ENCODE measurements at places on chromosomes 11 and 22.

GRCh38 chr11:28715726-28716125 is 607.5 kb downstream of the METTL15 start:
- DNase-seq, result no peak

DNA sequence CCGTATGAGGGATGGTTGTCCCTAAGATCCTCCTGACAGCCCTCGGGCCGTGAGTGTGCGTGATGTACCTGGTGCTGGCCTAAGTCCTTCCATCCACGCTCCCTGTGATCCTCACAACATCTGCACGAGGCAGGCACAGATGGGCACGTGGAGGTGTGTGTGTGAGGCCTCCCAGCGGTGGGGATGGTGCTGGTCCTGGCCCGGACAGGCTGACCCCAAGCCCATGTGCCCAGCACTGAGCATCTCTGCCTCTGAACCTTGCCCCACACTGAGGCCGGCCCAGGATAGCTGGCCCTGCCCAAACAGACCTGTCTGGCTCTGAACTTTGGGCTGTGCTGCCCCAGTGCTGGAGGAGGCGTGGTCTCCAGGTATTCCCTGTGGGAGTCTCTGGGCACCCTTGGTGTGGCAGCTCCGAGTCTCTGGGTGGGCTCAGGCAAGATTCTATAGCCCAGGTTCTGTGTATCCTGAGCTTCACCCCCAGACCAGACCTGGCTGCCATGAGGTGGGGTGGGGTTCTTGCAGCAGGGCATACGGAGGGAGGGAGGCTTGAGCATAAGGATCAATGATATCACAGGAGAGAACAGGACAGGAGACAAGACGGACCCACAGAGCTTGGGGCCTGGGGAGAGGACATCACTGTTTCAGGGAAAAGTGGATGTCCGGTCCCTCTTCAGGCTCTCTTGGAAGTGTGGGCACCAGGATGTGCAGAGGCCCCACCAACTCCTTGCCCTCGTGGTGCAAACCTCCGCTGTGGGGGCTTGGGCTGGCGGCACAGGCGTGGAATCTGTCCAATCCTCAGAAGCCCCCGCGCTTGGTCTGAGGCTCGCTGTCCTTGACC is 881.8 kb downstream of the BRD1 start:
- no peak for DNase-seq

DNA sequence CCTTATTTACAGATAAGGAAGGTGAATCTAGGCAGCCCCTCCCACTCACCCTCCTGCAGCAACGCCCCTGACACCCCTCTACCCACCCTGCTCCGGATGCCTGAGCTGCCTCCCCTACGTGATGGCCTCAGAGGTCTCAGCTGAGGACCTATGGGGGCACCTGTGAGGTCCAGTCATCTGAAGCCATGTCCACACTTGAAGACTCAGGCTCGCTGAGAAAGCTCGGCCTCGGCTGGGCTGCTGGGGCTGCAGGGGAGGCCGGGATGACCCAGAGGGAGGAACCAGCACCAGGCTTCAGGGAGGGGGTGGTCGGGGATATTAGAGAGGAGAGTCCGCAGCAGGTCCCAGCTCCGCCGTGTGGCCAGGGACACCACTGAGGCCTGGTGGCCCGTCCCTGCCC is 92.8 kb downstream of the BRD1 start:
- DNase-seq, result no peak

- no peak for DNase-seq
These were observed 100.2 kb downstream of the C11orf87 start for GRCh38 chr11:109522116-109522755.

DNA sequence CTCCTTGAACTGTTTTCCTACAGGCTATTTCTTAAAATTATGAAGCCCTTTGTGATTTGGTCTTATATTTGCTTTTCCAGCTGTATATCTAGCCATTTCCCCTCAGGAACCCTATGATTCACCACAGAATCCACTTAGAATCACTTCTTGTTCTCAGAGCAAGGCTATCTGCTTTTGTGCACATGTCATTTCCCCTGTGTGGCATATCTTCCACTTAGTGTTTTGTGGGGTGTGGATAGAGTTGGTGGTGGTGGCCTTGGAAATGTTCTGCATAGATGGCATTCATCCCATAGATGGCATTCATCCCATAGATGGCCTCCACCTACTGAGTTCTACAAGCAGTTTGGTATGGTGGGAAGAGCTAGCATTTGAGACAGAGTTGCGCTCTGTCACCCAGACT is 44.7 kb downstream of the SWAP70 start:
- DNase-seq, result no peak

- no peak for DNase-seq
These were observed 12.5 kb upstream of the MB start for GRCh38 chr22:35629406-35630216.

- DNase-seq, result no peak
These were observed 17.0 kb downstream of the C11orf96 start for GRCh38 chr11:43959321-43959995.
